ENCODE measurements at places on chromosomes 3 and 15. TPM values are rescaled to one million over a fixed set of nuclear protein-coding genes. Genes with fewer than 3 reads are reported as not detected.

Gene ZNF710
- 34.9 TPM for total RNA-seq

- H3K36me3 ChIP-seq: no peaks in the 10 kb centered on the region
- H3K27ac ChIP-seq: no peak overlapping the region
- no peak for DNase-seq
- H3K27me3 ChIP-seq: no peaks in the 10 kb centered on the region
- H3K4me1 ChIP-seq: no peaks in the 10 kb centered on the region
These were observed 32.6 kb upstream of the NANOGP8 start for GRCh38 chr15:35117543-35118265.

Gene IL17RB
- 0.33 TPM for total RNA-seq

DNA sequence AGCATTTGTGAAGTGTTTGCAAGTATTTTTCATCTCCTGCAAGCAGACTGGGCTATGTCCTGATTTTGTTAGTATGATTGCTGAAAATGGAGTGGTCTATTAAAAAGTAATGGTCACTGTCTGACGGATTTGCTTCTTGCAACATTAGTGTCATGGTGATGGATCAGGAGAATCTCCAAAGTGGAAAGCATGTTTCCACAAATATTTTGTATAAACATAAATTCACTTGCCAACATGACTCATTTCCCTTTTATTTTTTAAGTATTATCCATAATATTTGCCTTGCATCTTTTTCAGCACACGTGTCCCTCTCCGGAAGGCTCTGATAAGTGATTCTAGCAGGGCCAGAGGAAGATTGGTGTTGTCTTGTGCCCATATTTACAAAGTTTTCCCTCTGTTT is 27.4 kb upstream of the CACNA2D3 start:
- no peak overlapping the region for H3K27ac ChIP-seq
- H3K4me1 ChIP-seq: no peaks in the 10 kb centered on the region

Gene TMEM212
- total RNA-seq: not detected

Gene ITGB5
- total RNA-seq: 0.72 TPM

DNA sequence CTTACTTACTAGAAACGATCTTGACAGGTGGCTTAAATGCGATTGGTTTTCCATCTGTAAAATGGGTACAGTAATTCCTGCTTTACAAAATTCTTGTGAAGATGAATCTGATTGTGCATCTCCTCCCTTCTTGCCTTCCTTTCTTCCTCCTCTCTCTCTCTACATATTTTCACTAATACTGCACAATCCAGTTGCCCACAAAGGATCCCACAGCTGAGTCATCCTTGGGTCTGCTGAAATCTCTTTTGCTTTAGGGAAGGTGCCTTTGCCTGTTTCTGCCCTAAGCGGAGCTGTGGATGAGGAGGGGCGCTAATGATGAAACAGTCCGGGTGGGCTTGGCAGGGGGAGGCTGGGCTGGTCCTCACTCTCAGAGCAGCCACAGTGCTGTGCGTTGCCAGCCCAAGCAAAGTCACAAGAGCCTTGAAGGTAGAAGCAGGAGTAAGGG is 46.1 kb downstream of the AMOTL2 start:
- H3K36me3 ChIP-seq: no peaks in the 10 kb centered on the region
- DNase-seq: no peak
- H3K4me1 ChIP-seq: no peaks in the 10 kb centered on the region

- no peaks in the 10 kb centered on the region for H3K27me3 ChIP-seq
- no peak for DNase-seq
- H3K4me3 ChIP-seq: no peak overlapping the region
- H3K27ac ChIP-seq: no peak overlapping the region
- H3K36me3 ChIP-seq: no peaks in the 10 kb centered on the region
These were observed 190.7 kb upstream of the GBE1 start for GRCh38 chr3:81952141-81952540.

Gene FNDC3B
- total RNA-seq: 14.2 TPM

Gene OCA2
- total RNA-seq: not detected

GRCh38 chr3:46539443-46540005 is 26.6 kb downstream of the LRRC2 start:
- H3K4me3 ChIP-seq: peak overlapping the region; percentile 54
- no peak for DNase-seq
- H3K4me1 ChIP-seq: peaks cover 60% of the 10 kb centered on the region
- no peaks in the 10 kb centered on the region for H3K36me3 ChIP-seq
- H3K27me3 ChIP-seq: no peaks in the 10 kb centered on the region
- H3K27ac ChIP-seq: peak overlapping the region; percentile 83

DNA sequence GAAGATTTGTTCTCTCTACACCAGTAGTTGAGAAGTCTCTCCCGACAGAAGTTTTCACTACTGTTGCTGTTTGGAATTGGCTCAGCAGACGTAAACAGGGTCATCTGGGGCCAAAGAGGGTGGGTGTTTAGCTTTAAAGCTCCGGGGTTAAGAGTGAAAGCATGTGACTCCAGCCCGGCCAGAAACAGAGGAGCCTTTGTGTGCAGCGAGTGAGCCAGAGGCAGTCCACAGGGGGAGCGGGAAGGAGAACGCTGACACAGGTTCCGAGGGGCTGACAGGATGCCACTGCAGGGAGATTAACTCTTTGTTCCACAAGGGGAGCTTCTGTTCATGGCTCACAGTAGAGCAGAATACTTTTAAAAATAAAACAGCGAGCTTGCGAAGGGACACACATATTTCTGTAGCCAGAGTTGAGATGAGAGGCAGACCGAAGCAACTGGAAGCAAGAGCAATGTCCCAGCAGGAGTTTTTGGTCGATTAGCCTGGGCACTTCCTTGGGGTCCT is 26.9 kb downstream of the BMF start:
- peak overlapping the region; percentile 8 for H3K27ac ChIP-seq
- peaks cover 23% of the 10 kb centered on the region for H3K27me3 ChIP-seq
- peak; percentile 42 for DNase-seq
- H3K4me3 ChIP-seq: peak overlapping the region; percentile 23
- H3K4me1 ChIP-seq: peaks cover 43% of the 10 kb centered on the region
- H3K36me3 ChIP-seq: no peaks in the 10 kb centered on the region

DNA sequence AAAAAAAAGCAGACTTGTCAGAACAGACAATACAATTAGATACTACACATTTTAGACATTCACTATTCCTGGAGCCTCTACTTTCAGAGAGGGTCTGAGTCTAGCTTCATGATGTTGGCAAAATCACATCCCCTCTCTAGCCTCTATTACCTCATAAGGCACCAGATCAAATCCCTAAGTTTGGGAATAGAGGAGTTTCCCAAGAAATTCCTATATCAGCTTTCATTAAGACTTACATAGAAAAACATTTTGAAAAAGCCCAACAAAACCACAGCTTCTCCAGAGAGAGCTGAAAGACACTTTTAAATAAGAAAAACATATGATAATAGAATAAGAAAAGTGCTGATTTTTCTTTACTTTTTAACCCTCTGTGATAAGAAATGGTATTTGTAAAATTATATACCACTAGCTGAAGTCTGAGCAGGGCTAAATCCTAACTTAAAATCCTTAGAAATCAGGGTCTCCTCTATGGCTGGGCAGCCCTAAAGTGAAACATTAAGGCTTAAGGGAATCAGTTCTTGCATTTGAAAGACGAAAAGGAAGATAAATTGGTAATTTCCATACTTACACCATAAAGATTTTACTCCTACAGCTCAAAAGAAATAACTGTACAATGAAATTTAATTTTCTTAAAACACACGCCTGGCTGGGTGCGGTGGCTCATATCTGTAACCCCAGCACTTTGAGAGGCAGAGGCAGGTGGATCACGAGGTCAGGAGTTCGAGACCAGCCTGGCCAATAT is 4.3 kb downstream of the TBC1D2B start:
- peaks cover 14% of the 10 kb centered on the region for H3K36me3 ChIP-seq
- H3K27me3 ChIP-seq: no peaks in the 10 kb centered on the region
- DNase-seq: no peak
- peak overlapping the region; percentile 87 for H3K27ac ChIP-seq
- H3K4me3 ChIP-seq: peak overlapping the region; percentile 16

GRCh38 chr15:89566181-89566580 is 9.1 kb upstream of the TICRR start:
- H3K4me3 ChIP-seq: no peak overlapping the region
- no peaks in the 10 kb centered on the region for H3K36me3 ChIP-seq
- no peaks in the 10 kb centered on the region for H3K4me1 ChIP-seq
- no peak overlapping the region for H3K27ac ChIP-seq
- no peak for DNase-seq

DNA sequence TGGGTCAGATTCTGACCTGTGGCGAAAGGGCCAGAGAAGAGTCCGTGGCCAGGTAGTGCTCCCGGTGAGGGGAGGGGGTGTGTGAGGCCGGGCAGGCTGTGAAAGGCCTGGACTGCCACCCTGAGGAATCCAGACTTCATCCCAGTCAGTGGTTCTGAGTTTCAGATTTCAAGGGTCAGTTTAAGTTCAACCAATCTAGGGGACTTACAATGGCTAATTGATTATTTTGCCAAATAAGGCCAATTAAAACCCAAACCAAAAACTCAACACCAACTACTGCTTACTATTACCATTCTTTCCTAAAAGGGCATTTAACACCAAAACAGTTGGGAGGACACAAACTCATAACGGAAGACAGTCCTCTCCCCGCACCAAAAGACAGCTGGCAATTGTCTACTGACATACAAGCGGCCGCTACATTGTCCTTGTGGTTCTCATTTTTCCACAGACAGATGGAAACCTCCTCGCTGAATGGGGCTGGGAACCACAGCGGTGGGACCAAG is 30.5 kb downstream of the TMEM44 start:
- no peak overlapping the region for H3K27ac ChIP-seq
- no peaks in the 10 kb centered on the region for H3K36me3 ChIP-seq
- no peaks in the 10 kb centered on the region for H3K27me3 ChIP-seq
- H3K4me3 ChIP-seq: no peak overlapping the region
- no peaks in the 10 kb centered on the region for H3K4me1 ChIP-seq

DNA sequence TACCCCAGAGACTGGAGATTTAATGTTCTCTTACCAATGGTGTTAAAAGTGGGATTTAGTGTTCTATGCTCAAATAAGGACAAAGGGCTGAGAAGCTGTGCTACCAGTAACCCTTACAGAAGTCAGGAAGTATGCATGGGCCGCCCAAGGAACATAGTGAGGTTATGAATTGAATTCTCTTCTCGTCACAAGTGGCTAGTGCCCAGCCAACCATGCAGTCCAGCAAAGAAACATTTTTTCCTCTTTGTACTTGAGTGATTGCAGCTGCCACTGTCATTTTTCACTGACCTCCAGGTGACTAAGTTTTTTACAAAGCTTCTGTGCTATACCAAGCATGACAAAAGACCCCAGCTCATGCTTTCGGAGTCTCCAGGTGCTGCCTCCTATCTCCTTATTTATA is 110.6 kb upstream of the DCBLD2 start:
- H3K27me3 ChIP-seq: peaks cover 3% of the 10 kb centered on the region
- DNase-seq: no peak
- H3K4me1 ChIP-seq: no peaks in the 10 kb centered on the region

DNA sequence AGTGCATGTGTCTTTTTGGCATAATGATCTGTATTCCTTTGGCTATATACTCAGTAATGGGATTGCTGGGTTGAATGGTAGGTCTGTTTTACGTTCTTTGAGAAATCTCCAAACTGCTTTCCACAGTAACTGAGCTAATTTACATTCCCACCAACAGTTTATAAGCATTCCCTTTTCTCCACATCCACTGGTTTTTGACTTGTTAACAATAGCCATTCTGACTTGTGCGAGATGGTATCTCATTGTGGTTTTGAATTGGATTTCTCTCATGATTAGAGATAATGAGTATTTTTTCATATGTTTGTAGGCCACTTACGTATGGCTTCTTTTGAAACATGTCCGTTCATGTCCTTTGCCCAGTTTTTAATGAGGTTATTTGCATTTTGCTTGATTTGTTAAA is 117.7 kb downstream of the CHCHD4 start:
- H3K27me3 ChIP-seq: peaks cover 29% of the 10 kb centered on the region
- no peaks in the 10 kb centered on the region for H3K36me3 ChIP-seq
- no peak for DNase-seq
- no peak overlapping the region for H3K27ac ChIP-seq
- H3K4me1 ChIP-seq: no peaks in the 10 kb centered on the region
- no peak overlapping the region for H3K4me3 ChIP-seq

Gene STARD9
- total RNA-seq: 4.0 TPM

Gene ISL2
- not detected for total RNA-seq

Gene SOX14
- not detected for total RNA-seq

DNA sequence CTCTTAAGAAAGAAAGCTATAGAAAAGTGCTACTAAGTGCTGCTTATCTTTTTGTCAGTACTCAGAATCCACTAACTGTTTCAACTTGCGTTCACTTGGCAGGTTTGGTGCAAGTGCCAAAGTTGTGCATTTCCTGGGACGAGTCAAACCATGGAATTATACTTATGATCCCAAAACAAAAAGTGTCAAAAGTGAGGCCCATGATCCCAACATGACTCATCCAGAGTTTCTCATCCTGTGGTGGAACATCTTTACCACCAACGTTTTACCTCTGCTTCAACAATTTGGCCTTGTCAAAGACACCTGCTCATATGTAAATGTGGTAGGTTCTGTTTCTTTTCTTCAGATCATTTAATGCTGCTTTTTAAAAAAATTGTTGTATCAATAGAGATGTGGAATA is 32.6 kb downstream of the GYG1 start:
- H3K27ac ChIP-seq: no peak overlapping the region
- peaks cover 42% of the 10 kb centered on the region for H3K36me3 ChIP-seq
- no peak for DNase-seq
- H3K4me1 ChIP-seq: peaks cover 26% of the 10 kb centered on the region
- no peaks in the 10 kb centered on the region for H3K27me3 ChIP-seq

- H3K36me3 ChIP-seq: no peaks in the 10 kb centered on the region
- H3K4me3 ChIP-seq: no peak overlapping the region
- H3K4me1 ChIP-seq: no peaks in the 10 kb centered on the region
- H3K27ac ChIP-seq: no peak overlapping the region
- peaks cover 3% of the 10 kb centered on the region for H3K27me3 ChIP-seq
- no peak for DNase-seq
These were observed 274.8 kb upstream of the TRIM42 start for GRCh38 chr3:140403079-140403478.

DNA sequence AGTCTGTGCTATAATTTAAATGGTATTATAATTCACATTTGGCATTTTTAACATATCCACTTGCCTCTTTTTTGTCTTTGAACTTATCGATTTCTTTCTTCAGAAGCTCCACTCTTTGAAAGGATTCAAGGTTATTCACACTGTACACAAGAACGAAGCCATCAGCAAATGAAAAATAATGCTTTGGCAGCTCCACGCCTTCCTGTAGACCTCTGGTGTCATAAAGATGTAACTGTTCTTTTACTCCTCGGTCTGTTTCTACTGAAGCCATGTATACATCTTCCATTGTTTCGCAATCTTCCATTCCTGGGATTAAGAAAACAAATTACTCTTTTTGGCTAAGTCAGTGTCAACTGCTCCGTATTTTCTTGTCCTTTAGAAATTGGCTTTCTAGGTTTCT is 16.0 kb downstream of the NKIRAS1 start:
- H3K36me3 ChIP-seq: peaks cover 36% of the 10 kb centered on the region
- no peak overlapping the region for H3K4me3 ChIP-seq
- H3K27me3 ChIP-seq: no peaks in the 10 kb centered on the region
- H3K4me1 ChIP-seq: no peaks in the 10 kb centered on the region
- no peak for DNase-seq

- DNase-seq: peak; percentile 52
- H3K4me1 ChIP-seq: peaks cover 70% of the 10 kb centered on the region
- no peak overlapping the region for H3K27ac ChIP-seq
- peaks cover 3% of the 10 kb centered on the region for H3K36me3 ChIP-seq
These were observed 73.7 kb downstream of the CCNL1 start for GRCh38 chr3:157086060-157086750.

Measured in activated CD4-positive, alpha-beta T cell treated with anti-CD3 and anti-CD28 coated beads for 36 hours (primary cell).